A172 (cell line): ENCODE measurements at places on chromosomes 6 and 20. TPM values are rescaled to one million over a fixed set of nuclear protein-coding genes. Genes with fewer than 3 reads are reported as not detected.

Gene ANGPT4
- total RNA-seq = 0.05 TPM in 1 of 2 replicates, not detected in the other

DNA sequence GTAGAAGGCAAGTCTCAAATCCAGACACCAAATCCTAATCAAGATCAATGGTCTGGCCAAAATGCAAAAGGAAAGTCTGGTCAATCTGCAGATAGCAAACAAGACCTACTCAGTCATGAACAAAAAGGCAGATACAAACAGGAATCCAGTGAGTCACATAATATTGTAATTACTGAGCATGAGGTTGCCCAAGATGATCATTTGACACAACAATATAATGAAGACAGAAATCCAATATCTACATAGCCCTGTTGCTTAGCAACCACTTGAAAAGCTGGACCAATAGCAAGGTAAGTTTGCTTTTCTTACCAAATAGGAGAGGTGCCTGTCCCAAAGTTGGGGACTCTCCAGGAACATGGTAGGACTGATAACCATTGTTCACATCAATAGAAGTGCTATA, 2.0 kb downstream of the SEMG2 start:
- DNase-seq = no peak

Gene CAGE1
- not detected in 2 replicates for total RNA-seq

GRCh38 chr6:163940705-163941623, 526.4 kb downstream of the QKI start:
- no peak for DNase-seq

DNA sequence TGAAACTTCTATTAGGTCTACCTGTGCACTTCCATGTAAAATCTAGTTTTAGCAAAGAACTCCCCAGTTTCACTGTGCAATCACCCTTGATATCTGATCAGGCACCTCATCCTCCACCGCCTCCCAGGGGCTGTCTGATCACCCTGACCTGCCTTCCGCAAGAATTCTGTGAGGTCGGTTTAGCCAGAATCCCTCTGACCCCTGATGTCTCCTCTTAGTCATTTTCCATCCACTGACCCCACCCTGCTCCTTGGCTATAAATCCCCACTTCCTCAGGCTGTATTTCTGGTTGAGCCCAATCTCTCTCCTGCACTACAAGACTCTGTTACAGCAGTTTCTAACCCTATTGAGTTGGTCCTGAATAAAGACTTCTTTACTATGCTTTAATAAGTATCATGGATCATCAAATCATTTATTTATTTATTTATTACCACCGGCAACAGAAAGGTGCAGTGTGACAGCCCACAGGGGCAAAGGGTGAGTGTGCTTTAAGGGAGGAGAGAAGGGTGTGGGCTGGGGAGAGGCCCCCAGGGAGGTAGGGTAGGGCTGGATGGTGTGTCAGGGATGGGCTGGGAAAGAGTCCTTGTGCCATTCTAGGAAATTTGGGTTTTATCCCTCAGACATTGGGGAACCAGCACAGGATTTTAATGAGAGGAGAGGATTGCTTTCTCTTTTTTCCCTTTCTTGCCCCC, 11.2 kb upstream of the SERPINB6 start:
- no peak for DNase-seq

Gene PAK5
- total RNA-seq = not detected in 2 replicates

Gene MATN4
- not detected in 2 replicates for total RNA-seq

DNA sequence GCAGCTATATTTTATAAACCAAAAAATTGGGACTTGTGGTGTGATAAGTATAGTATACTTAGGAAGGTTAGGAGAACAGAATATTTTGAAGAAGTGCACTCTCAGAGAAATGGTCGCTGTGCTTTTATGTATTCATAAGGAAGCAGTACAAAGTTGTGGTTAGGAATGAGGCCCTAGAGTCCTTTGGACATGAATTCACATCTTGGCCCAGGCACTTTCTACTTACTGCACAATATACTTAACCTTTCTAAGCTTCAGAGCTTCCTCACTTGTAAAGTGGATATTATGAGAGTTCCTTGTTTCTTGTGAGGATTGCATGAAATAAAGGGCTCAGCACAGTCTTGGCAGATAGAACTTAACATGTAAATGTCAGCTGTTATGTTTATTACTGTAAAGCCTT, 21.0 kb upstream of the SERINC3 start:
- DNase-seq = no peak

Gene USP49
- 0.74 and 1.1 TPM in 2 replicates for total RNA-seq
